ENCODE measurements at places on chromosomes 2 and 18. TPM values are rescaled to one million over a fixed set of nuclear protein-coding genes. Genes with fewer than 3 reads are reported as not detected.
A peak's percentile ranks its signal among the peaks of the same experiment; 100 is the strongest.

The ASPRV1 gene
- total RNA-seq, result 2.9 TPM

The CNDP1 gene
- 0.16 TPM for total RNA-seq

The INHBB gene
- 0.74 TPM for total RNA-seq

The PMAIP1 gene
- 1.6 TPM for total RNA-seq

The SEPTIN10 gene
- 140 TPM for total RNA-seq

The HMSD gene
- 0.11 TPM for total RNA-seq

The ADD2 gene
- total RNA-seq, result 3.5 TPM

The DHRS9 gene
- total RNA-seq, result 0.69 TPM

The PTPRN gene
- 1.0 TPM for total RNA-seq

The HAAO gene
- 10.6 TPM for total RNA-seq

GRCh38 chr2:237025090-237025865 is 60.4 kb upstream of the COPS8 start:
- DNase-seq, result peak; percentile 33

DNA sequence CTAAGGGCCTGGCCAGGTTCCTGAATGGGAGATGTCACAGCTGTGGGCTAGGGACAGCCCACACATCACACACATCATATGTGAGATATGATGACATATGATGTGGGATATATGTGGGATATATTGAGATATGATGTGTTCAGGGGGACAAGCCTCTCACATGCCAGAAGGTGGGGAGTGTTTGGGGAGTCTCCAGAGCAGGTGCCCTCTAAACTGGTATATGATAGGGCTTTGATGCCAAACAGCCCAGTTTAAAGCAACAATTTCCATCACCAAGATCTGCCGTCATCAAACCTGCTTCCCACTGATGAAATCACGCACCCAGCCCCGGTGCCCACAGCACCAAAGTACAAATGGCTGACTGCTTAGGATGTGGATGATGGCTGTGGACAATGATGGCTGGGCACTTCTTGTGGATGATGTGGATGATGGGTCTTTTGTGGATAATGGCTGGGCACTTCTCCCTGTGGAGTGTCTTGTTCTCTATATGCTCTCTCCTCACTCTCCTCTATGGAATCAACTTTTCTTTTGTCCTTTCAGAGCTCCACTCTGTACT is 50.9 kb downstream of the FBLN7 start:
- DNase-seq, result no peak

- no peak for DNase-seq
Measured at GRCh38 chr2:159249990-159250715, 36.4 kb downstream of the WDSUB1 start.

DNA sequence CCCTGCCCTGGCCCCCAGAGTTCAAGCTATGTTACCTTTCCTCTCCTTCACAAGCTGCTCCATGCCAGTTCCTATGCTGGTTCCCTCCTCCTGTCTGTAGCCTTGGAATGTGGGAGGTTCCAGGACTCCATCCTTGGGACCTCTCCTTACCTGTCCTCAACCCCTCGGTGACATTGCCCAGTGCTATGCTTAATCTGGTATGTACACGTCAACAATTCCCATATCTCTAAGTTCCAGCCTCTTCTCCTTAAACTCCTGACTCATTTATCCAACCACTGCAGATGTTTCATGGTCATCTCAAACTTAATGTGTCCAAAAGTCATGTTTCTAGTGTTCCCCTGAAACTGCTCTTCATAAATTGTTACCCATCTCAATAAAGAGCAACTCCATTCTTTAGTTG is 160.8 kb downstream of the TNS1 start:
- DNase-seq, result no peak

DNA sequence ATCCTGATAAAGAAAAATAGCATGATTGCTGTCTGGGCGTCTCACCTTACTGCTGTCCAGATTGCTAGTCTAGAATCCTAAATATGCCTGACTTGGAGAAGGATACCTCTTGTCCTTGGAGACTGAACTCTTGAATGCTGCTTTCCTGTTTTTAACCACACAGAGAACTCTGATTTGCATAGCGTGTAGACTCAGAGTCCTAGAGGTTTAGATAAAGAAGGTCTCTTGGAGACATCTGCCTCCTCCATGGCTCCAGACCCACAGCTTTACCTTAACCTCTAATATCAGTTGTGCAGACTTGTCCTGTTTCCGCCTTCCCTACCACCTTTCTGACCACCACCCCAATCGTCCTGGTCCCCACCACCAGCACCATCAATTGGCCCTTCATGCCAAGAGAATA is 292.6 kb upstream of the CYRIA start:
- DNase-seq, result no peak

- no peak for DNase-seq
Measured at GRCh38 chr2:172582656-172583055, 26.8 kb downstream of the PDK1 start.

DNA sequence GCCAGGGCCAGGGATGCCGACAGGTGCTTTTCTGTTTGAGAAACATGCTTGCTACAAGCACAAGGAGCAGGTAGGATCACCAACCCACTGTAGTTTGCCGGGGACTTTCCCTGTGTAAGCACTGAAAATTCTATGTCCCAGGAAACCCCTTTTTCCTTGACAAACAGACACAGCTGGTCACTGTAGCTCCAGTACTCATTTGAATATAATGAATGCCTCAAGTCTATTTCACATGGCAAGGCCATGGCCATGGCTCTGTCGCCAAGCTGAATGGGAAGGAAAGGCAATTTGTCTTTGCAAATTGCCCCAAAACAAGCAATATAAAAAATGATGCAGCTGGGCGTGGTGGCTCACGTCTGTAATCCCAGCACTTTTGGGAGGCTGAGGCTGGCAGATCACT is 49.6 kb upstream of the IGFBP2 start:
- no peak for DNase-seq

- no peak for DNase-seq
Measured at GRCh38 chr18:24427484-24427883, 1.0 kb downstream of the IMPACT start.

GRCh38 chr2:157180359-157180758 is 77.1 kb upstream of the GALNT5 start:
- no peak for DNase-seq

- peak; percentile 66 for DNase-seq
Measured at GRCh38 chr18:7038330-7038851, 79.2 kb downstream of the LAMA1 start.

DNA sequence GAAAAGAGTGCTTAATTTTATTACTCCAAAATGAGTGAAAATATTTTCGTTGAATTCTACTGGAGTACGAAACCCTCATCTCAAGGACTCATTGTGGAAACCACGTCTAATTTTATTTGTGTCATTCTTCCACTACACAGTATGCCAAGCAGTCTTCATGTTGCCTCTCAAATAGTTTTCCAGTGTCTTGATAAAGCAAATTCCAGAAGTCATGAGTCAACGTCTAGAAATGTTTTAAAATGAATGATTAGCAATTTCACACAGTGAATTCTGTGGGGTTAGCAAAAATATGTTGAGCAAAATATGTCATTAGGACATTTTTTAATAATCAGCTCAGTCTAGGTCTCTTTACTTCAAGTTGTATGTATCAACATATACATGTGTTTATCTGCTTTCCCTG is 865.5 kb downstream of the DSC3 start:
- DNase-seq, result no peak

GRCh38 chr2:201837824-201838431 is 31.6 kb downstream of the CDK15 start:
- DNase-seq, result no peak

DNA sequence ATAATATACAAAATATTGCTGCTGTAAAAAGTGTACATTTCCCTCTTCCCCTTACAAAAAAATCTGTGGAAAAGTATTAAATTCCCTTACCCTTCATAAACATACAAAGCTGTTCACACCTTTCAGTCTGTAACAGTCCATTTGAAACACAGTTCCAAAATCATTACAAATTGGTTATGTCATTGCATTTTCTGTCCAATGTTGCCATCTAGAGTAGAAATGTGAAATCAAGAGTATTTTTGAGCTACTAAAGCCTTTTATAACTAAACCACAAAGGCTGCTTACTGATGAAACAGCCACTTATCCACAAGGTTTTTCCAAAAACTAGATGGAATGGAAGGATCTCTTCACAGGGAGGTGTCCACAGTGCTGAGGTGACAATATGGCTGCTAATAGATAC is 72.5 kb downstream of the SS18 start:
- DNase-seq, result no peak

DNA sequence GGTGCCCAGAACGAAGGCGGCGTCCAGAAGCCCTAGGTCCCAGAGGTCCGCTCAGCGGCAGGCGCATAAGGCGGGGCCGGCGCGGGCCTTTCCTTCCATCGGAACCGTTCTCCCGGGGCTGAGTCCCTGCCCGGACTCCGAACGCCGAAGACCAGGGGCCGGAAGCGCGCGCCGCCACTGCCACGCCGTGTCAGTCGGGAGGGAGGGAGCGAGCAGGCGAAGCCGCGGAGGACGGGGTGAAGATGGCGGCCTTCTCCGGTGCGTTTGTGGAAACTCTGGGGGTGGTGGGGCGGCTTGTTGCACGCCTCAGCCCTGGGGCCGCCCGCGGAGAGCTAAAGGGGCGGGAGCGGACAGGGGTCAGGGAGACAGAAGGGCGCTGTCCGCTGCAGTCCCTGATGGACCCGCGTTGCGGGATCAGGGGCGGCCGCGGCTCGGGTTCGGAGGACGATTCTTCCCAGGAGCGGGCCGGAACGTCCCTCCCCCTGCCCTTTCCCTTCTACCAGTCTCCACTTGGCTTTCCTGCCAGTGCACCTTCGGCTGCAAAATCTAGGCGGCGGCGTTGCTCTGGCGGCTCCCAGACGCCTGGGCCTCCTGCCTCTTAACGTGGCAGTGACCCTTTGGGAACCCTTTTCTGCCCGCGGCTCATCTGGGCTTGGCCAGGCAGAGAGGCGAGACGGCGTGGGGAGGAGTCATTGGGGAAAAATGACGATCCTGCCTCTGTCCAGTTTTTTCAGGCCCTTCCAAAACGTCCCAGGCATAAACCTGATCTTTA is at the start of gene DDX1:
Gene DDX1 (plus strand): TSS at position 177 of the 772 bp plus-strand sequence. CDS start 66 bp downstream, at position 243.
- peak; percentile 50 for DNase-seq

DNA sequence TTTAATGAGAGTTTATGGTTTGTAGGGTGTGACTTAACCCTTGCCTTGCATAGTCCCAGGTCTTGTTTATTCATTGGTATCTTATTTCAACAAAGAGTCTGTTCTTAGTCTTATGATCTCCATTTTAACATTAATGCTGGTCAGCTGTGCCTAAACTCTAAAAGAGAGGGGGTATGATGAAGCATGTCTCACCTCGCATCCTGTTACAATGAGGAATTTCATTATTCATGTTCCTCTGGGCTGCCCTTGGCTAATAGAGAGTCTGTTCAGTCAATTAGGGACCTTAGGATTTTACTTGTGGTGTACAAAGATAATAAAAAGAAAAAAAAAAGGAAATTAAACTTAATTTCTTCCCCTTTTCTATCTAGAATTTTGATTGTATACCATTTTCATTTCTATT is 831.9 kb upstream of the CDH2 start:
- DNase-seq, result no peak

DNA sequence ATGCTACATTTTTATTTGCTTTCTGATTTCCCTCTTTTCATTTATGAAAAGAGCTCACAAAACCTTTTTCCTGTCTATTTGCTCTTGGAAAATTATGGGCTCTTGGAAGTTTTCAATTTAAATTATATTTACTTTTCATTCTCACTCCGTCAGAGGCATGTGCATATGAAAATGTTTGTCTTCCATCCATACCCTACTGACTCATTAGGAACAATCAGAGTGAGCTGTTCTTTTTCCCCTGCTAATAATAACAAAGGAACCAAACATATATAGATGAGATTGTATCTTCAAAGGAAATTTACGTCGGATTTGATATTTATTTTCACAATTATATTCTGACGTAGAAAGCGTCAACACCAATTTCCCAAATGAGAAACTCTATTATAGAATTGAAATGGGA is 1101.2 kb downstream of the TSN start:
- no peak for DNase-seq

- no peak for DNase-seq
Measured at GRCh38 chr2:156867201-156867600, 390.3 kb upstream of the GALNT5 start.

GRCh38 chr18:12645254-12645653 is 12.7 kb downstream of the SPIRE1 start:
- DNase-seq, result no peak

GRCh38 chr2:79782576-79783452 is 270.0 kb downstream of the CTNNA2 start:
- DNase-seq, result no peak

GRCh38 chr2:28949617-28950305 is 31.3 kb upstream of the TOGARAM2 start:
- no peak for DNase-seq

DNA sequence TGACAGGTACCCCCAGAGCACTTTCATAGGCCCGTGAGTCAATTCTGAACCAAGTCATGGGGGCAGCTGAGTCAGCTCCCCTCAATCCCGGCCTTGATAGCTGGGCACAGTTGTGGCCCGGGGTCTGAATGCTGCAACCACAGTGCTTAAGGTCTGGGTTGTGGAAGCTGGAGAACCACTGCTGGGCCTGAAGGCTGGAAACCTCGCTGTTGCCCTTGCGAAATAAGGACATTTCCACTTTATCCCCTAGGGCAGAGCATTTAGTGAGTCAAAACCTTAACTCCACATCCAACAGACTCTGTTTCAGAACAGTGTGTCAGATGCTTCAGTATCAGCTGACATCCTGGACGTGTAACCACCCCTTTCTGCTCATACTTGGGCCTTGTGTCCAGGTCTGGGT is 58.6 kb downstream of the SP110 start:
- no peak for DNase-seq

DNA sequence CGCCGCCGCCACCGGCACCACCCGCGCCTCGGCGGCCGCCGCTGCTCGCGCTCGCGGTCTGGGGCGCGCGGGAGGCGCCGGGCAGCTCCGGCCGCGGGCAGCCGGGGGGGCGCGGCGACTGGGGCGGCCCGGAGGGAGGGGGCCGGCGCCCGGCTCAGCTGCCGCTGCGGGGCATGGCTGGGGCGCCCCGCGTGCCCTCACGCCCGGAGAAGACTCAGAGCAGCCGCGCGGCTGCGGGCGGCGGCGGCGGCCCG is 295 bp downstream of the GAREM1 start:
- no peak for DNase-seq

- no peak for DNase-seq
Measured at GRCh38 chr2:88574445-88574844, 52.8 kb downstream of the EIF2AK3 start.

DNA sequence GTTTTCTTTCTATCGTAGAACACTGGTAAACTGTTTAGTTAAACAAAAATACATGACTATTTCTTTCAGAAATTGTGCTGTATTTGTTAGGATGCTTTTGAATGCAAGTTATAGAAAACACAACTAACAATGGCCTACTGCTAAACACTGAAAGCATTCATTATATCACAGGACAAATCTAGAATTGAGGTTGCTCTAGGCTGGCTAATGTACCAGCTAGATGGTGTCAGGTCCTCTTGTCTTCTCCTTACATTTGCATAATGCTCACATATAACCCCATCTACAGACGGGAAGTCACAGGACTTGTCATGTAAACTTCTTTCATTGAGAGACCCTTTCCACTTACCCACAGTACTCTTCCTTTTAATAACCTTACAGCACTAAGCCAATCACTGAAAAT is 586.8 kb downstream of the DSC3 start:
- no peak for DNase-seq

DNA sequence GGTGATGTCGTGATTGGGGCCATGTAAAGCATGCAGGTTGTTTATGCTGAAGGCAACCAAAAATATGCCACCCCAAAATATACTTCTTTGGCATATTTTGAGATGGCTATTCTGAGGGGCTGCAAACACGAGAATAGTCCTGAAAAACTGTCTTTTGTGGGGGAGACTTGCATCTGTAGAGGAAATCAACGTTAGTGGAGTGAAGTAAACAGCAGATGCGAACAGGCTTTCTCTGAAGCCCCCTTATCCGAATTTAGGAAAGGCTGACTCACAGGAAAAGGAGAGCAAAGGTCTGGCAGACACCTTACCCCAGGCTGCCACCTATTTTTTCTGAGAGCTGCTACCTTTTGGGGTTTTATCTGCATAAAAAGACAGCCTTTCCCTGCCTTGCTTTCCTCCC is 44.6 kb upstream of the MSH6 start:
- no peak for DNase-seq

All from urinary bladder (tissue), 4 donors.